Hair follicle dermal papilla cell (primary cell): ENCODE measurements at places on chromosomes 5 and 9. TPM values are rescaled to one million over a fixed set of nuclear protein-coding genes. Genes with fewer than 3 reads are reported as not detected.

The IL5 gene
- not detected in 2 replicates for total RNA-seq

The BTNL9 gene
- total RNA-seq: not detected in 2 replicates

The TEX48 gene
- total RNA-seq: not detected in 2 replicates

The COL5A1 gene
- total RNA-seq: 249 and 339 TPM in 2 replicates

The PCDH12 gene
- 0.24 and 0.32 TPM in 2 replicates for total RNA-seq

The CNTNAP3 gene
- total RNA-seq: under 0.01 and 0.12 TPM in 2 replicates

The INSL6 gene
- not detected in 2 replicates for total RNA-seq

The ANKRD31 gene
- 0.24 and 0.32 TPM in 2 replicates for total RNA-seq

The DRD1 gene
- total RNA-seq: under 0.01 and 0.36 TPM in 2 replicates

The HAVCR1 gene
- not detected in 2 replicates for total RNA-seq

The TSSK1B gene
- total RNA-seq: 0.36 and 0.49 TPM in 2 replicates

The IFNA2 gene
- not detected in 2 replicates for total RNA-seq

The VCAN gene
- 456 and 685 TPM in 2 replicates for total RNA-seq

The WWC1 gene
- total RNA-seq: 2.6 and 3.6 TPM in 2 replicates

The MYOZ3 gene
- 1.3 and 1.5 TPM in 2 replicates for total RNA-seq

The ANKRD18A gene
- not detected in 2 replicates for total RNA-seq

The PRR16 gene
- total RNA-seq: 42.9 and 51.6 TPM in 2 replicates

The SOX30 gene
- under 0.01 TPM in 1 of 2 replicates, not detected in the other for total RNA-seq

The ANGPTL2 gene
- 93.9 and 100 TPM in 2 replicates for total RNA-seq

The ZNF879 gene
- 4.2 and 6.2 TPM in 2 replicates for total RNA-seq

The GRXCR2 gene
- not detected in 2 replicates for total RNA-seq

The ADGRV1 gene
- under 0.01 and 0.24 TPM in 2 replicates for total RNA-seq

The PCDHB12 gene
- total RNA-seq: 0.32 and 0.97 TPM in 2 replicates

The GLRA1 gene
- total RNA-seq: not detected in 2 replicates

The IL13 gene
- total RNA-seq: 0.16 and 0.24 TPM in 2 replicates

The ALDH1B1 gene
- 25.8 and 32.3 TPM in 2 replicates for total RNA-seq

The ZFP62 gene
- total RNA-seq: 10.9 and 11.7 TPM in 2 replicates

The CLIC3 gene
- 0.32 and 2.4 TPM in 2 replicates for total RNA-seq

The LIX1 gene
- total RNA-seq: not detected in 2 replicates

The IL7R gene
- total RNA-seq: 12.0 and 13.2 TPM in 2 replicates

The PFN3 gene
- not detected in 2 replicates for total RNA-seq

The UBE2QL1 gene
- total RNA-seq: under 0.01 and 0.12 TPM in 2 replicates

The IFNA21 gene
- total RNA-seq: not detected in 2 replicates

The RNF183 gene
- not detected in 2 replicates for total RNA-seq

The PCDHGB1 gene
- total RNA-seq: 3.5 and 4.2 TPM in 2 replicates

The PTPN3 gene
- 0.61 and 0.97 TPM in 2 replicates for total RNA-seq

The SPATA31D4 gene
- total RNA-seq: not detected in 2 replicates

The ENTPD8 gene
- total RNA-seq: not detected in 2 replicates

The ATP6V0E1 gene
- total RNA-seq: 119 and 157 TPM in 2 replicates
